Panc1 (cell line): ENCODE measurements at places on chromosomes 7 and 10. TPM values are rescaled to one million over a fixed set of nuclear protein-coding genes. Genes with fewer than 3 reads are reported as not detected.

COL17A1 gene
- total RNA-seq = 0.26 TPM

TSPAN33 gene
- total RNA-seq = 5.4 TPM

SUN3 gene
- total RNA-seq = 0.49 TPM

MSMB gene
- not detected for total RNA-seq

NODAL gene
- total RNA-seq = not detected

SMARCD3 gene
- total RNA-seq = 27.8 TPM

GLCCI1 gene
- total RNA-seq = 36.4 TPM

CDH23 gene
- 2.7 TPM for total RNA-seq

A1CF gene
- 0.03 TPM for total RNA-seq

PIK3CG gene
- total RNA-seq = 0.13 TPM

ELAPOR2 gene
- 0.39 TPM for total RNA-seq

SLC13A1 gene
- total RNA-seq = not detected

CFAP70 gene
- 0.10 TPM for total RNA-seq

GNG11 gene
- total RNA-seq = 7.0 TPM

PKD2L1 gene
- not detected for total RNA-seq

ATOH7 gene
- total RNA-seq = 0.28 TPM

PILRA gene
- total RNA-seq = 4.8 TPM

CFAP46 gene
- total RNA-seq = 1.6 TPM

PLXDC2 gene
- 0.21 TPM for total RNA-seq

POU6F2 gene
- not detected for total RNA-seq

RAMP3 gene
- total RNA-seq = 0.13 TPM

CHAT gene
- total RNA-seq = not detected

ADARB2 gene
- 0.31 TPM for total RNA-seq

PNLIPRP1 gene
- total RNA-seq = 0.95 TPM

GBX1 gene
- total RNA-seq = not detected

MYPN gene
- total RNA-seq = 39.1 TPM

SMKR1 gene
- total RNA-seq = 1.4 TPM

AZGP1 gene
- total RNA-seq = 0.49 TPM

IMPDH1 gene
- 114 TPM for total RNA-seq

CCDC7 gene
- total RNA-seq = 6.0 TPM

NKX2-3 gene
- 0.15 TPM for total RNA-seq
